Stimulated activated CD4-positive, alpha-beta T cell treated with anti-CD3 and anti-CD28 coated beads, Interleukin-12 subunit alpha, Interleukin-12 subunit beta, amount 100 ng/mL, for 4 hours (primary cell): ENCODE measurements at places on chromosomes 7 and 10.

- no peak for DNase-seq
Observed at GRCh38 chr7:37820708-37821468, 27.5 kb upstream of the NME8 start.

DNA sequence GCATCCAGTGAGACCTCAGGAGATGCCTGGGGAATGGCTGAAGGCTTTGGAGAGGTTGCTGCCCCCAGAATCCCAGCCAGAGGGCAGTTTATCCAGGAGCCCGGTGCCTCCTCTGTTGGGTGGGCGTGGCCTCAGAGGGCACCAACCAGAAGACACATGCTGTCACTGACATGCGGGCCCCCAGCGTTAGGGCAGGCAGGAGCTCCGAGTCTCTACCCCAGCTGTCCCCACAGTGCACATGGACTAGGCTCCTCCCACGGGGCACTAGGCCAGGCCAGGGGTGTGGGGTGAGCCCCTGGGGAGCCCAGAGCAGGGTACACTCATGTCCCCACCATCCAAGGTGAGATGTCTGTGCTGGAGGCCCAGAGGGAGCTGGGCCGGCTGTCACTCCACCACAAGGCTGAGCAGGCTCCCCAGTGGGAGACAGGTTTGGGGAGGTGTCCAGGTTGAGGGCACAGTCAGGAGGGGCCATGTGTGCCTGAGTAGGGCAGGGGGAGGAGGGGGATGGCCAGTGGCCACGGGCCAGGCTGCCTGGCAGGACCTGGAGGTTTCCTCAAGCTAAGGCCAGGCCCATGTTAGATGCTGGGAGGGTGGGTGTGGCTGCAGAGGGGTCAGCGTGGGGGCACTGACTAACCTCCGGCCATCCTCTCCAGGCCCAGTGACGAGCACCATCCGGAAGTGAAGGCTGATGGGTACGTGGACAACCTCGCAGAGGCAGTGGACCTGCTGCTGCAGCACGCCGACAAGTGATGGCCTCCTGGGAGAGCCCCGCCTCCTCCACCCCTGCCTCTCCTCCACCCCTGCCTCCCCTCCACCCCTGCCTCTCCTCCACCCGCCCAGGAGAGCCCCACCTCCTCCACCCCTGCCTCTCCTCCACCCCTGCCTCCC, 131.3 kb downstream of the FAM53B start:
- no peak for DNase-seq

GRCh38 chr10:79411546-79412495, 33.6 kb downstream of the ZCCHC24 start:
- no peak for DNase-seq

DNA sequence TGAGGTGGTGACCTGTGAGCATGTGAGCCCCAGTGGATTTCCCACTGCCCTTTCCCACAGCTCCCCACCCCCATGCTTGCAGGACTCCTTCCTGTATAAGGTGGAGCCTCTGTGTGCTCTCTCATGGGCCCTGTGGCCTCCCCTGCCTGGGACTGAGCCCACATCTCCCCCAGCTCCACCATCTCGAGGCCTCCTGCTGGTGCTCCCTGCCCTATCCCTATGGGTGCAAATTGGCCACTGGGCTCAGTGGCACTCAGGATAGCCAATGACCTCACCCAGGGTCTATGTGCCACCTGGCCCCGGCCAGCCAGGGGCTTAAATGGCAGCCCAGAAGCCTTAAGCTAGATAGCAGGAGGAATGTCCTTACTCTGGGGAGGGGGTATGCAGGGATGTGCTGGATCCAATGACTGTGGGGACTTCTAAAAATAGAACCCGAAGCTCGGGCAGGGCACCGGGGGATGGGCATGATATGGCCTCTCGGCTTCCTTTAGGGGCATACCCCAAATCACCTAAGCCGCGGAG, 2.0 kb downstream of the LDB3 start:
- DNase-seq: no peak

GRCh38 chr10:120069700-120070099, 177.2 kb downstream of the SEC23IP start:
- DNase-seq: no peak

DNA sequence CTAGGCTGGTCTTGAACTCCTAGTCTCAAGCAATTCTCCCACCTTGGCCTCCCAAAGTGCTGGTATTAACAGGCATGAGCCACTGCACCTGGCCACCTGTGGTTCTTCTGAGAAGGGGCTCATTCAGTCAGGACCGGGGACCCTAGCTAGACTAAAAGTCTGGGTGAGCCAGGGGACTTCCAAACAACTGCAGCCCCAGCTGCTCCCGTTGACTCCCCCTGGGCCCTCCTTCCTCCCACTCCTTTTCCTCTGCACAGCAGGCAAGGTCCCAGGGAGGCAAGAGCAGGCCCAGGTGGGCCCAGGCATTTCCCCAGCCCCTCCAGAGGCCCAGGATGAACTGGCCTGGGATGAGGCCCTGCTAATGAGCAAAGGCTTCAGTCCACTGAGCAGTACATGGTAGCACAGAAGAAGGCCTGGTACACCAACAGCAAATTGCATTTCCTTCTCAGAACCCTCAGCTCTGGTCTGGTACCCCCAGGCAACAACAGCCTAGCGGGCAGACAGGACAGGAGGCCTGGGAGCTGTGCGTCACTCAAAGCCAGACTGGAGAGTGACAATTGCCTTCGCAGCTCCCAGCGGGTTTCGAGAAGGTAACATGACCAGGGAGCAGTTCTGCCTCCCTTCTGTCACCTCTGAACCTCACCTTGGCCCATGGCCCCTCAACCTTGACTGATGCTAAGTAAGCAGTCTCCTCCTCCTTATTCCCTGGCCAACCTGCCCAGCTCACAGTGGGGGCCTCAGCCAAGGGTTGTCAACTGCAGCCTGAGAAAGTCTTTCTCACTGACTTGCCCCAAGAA, 30.7 kb upstream of the HSPA12A start:
- no peak for DNase-seq

- DNase-seq: no peak
Observed at GRCh38 chr10:83373671-83374070, 765.6 kb upstream of the GHITM start.

- DNase-seq: no peak
Observed at GRCh38 chr10:46536781-46537180, 19.7 kb downstream of the GPRIN2 start.

DNA sequence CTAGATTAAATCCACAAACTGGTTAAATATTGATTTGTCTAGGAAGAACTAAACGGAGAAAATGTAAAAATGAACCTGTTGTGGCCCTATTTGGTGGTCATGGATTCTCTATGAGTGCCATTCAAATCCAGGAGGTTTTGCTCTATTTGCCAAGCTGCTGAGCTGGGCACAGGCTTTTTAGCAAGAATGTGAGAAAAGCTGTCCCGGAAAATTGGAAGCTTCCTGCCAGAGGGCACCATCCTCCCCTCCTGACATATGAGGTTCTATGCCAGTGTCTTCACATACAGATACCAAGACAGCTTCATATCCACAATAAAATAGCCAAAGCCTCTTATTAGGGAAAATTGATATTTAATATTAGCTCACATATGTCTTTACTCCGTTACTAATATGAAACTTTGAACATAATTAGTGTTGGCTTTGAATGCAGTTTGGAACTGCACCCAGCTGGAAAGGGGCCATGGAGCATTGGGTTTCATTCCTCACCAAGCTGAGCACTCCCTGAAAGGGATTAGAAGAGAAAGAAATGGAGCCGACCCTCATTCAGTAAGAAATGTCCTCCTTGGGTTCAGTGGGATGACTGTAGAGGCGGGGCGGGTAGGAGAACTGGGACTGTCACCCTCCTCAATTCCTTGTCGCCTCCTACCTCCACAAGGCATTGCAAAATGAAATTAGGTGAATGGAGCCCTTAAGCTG, 47.8 kb downstream of the NRCAM start:
- DNase-seq: no peak

GRCh38 chr7:5594616-5595544, 171.2 kb upstream of the TNRC18 start:
- no peak for DNase-seq

GRCh38 chr10:78327778-78328591, 294.3 kb downstream of the RPS24 start:
- DNase-seq: no peak

DNA sequence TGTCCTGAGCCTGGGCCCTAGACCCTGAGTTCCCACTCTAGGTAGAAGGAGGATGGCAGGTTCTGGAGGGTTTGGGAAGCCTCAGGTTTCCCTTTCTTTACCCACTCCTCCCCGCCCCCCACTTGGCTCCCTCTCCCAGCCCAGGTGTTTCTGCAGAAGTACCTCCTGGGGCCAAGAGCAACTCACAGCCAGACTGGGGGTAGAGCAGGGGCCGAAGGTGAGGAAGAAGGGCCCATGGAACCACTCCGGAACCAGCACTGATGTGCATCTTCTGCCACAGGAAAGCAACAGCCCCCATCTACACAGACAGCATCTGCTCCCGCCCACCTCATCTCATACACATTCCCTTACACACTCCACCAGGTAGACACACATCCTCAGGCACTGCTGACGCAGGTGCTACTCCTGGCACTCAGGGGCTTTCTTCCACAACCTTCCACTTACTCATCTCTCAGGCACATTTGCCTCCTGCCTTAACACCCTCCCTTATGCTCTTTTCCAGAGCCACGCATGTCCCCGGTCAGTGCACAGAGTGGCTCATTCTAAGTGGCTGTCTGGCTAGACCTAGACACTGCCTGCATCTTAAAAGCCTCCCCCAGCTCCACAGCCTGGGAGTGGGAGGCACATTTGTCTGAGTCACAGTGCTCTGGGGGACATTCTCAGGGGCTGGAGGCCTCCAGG, 1.8 kb downstream of the EPHB6 start:
- no peak for DNase-seq

DNA sequence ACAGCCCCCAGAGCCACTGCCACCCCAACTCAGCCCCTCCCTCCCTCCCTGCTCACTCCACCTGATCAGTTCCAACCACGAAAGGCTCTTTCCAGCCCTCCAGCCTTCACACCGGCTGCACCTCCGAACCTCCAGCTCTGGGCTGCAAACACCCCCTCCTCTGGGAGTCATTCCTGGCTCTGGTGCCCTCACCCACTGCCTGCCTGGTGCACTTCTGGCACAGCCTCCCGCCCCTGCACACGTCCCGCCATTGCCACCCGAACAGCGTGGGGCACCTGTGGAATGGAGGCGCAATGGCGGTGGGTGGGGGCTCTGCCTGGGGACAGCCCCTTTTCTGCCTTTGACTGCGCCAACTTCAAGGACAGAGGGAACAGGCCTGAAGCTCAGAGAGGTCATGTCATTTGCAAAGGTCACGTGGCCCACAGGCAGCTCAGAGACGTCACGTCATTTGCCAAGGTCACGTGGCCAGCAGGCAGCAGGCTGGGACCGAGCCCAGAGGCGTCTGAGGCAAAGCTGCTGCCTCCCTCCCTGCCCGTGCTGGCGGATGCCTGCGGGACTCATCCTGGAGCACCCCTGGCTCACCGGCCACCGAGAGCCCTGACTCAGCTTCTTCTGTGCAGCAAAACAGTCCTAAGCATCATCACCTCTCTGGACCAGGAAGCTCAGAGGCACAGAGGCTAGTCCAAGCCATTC, 76.0 kb upstream of the DNAAF5 start:
- DNase-seq: no peak

- DNase-seq: no peak
Observed at GRCh38 chr7:1226186-1226901, 6.3 kb upstream of the UNCX start.

DNA sequence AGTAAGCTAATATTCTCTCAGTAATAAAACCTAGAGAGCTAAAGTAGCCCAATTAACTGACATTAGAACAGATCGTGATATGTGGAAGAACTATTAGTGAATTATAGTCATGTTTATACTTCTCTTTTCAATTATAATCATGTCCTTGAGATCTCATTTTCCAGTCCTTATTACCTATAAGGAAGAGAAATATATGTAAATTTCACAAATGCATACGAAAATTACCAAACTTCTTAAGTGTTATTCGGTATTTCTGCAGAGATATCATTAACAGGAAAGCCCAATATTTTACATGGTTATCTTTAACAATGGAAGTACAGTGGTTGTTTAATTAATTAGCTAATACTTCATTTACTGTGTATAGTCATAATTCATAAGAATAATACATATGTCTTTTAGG, 110.7 kb downstream of the PTEN start:
- DNase-seq: no peak

GRCh38 chr10:339038-339391, 203.8 kb downstream of the ZMYND11 start:
- DNase-seq: no peak

- no peak for DNase-seq
Observed at GRCh38 chr7:50664937-50665336, 99.7 kb upstream of the DDC start.

- DNase-seq: no peak
Observed at GRCh38 chr7:48114115-48114514, 25.1 kb downstream of the UPP1 start.

DNA sequence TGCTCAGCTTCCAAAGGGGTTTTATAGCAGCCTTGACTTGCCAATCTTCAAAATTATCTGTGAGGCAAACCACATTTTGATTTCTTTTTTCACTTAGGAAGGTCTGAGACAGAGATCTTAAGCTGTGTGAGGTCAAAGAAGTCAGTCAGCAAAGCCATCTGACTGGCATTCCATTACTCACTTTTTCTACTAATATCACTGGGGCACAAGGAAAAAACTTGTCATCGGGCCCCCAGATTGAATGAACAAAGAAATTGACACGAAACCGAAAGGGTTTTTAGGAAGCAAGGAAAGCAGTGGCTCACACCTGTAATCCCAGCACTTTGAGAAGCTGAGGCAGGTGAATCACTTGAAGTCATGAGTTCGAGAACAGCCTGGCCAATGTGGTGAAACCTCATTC, 78.5 kb upstream of the FRMD4A start:
- DNase-seq: peak; percentile 33

DNA sequence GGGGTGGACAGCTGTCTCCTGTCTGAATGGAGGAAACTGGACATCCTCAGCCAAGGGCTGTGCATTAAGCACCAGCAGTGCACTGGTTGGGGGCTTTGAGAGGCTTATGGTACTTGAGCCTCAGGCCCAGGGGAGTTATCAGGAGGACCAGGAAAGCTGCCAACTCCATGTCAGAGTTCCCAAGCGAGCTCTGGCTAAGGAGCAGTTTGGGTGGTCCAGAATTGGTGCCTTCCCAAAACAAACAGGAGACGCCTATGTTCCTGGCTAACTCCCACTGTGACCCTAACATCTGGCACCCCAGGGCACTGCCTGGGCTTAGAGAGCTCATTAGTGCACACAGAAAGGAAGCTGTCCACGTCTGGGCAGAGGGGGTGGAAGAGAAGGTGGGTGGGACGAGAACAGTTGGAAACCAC, 408.6 kb upstream of the NPVF start:
- DNase-seq: no peak

DNA sequence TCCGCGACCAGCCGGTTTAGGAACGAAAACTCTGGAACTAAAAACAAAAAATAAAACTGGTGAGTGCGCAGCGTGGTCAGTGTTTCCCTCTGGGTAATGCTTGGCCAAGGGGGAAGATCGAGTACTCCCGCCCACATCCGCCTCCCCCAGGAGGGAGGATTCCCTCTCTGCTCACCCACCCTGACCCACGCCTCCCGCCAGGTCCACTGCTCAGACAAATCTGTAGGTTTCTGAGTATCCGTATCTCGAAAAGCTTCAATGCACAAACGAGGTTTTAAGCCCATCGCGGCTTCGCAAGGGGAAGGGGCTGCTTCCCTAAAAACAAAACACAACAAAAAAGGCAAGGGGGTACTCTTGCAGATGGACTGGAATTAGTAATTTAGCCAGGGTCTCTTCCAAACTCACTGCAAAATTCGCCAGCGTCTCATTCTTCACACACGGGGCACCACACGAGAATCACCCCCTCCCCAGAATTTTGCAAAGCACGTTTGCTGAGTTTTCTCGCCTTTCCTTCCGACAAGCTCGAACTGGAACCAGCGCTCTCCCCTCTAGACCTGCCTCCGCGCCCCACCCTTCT, 75.2 kb downstream of the INSIG1 start:
- DNase-seq: no peak
